Endothelial cell of umbilical vein (primary cell): ENCODE measurements at places on chromosomes 4 and X. TPM values are rescaled to one million over a fixed set of nuclear protein-coding genes. Genes with fewer than 3 reads are reported as not detected.
A peak's percentile ranks its signal among the peaks of the same experiment; 100 is the strongest.

Gene SOWAHB
- total RNA-seq = not detected in 2 replicates

Gene CT83
- total RNA-seq = not detected in 2 replicates

DNA sequence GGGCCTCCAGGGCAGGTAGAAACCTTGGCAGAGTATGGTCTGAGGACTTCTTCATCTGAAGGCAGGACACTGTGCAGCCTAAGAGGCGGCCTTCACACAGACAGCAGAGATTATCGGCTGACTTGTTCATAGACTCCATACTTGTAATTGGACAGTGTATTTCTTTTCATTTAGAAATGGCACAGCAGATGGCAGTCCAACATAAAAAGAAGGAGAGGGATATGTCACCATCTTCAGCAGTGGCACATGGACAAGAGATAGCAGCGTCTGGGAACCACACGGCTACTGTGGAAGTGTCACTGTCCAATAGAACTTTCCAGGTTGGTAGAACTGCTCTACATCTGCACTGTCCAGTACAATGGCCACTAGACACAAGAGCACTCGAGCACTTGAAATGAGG, 21.7 kb upstream of the GEMIN8 start:
- no peak for DNase-seq

DNA sequence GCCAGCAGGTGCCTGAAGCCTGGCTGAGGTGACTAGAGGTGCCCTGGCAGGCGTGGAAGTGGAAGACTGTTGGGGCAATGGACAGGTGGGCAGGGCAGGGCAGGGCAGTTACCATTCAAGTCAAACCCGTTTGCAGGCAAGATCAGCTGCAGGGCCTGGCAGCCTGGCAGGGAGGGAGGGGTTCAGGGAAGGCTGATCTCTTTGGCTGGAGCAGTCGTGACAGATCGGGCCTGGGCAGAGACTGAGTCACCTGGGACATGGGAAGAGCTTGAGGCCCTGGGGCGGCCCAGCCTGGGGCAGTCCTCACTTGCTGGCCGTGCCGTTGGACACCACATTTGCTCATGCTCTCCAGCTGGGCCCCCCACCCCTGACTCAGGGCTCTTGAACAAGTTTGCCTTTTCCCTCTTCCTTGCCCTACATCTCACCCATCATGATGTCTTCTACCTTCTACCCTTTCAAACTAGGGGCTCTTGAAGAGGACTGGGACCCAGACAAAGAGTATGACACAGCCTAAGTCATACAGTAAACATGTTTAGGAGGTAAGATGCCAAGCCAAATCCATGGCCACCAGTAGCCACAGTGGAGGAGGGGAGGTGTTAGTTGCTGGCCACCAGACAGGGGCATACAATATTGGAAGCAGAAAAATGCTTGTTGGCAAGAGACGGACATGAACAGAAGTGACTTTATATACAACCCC, 2.0 kb upstream of the ZNF185 start:
- DNase-seq = peak; percentile 1

DNA sequence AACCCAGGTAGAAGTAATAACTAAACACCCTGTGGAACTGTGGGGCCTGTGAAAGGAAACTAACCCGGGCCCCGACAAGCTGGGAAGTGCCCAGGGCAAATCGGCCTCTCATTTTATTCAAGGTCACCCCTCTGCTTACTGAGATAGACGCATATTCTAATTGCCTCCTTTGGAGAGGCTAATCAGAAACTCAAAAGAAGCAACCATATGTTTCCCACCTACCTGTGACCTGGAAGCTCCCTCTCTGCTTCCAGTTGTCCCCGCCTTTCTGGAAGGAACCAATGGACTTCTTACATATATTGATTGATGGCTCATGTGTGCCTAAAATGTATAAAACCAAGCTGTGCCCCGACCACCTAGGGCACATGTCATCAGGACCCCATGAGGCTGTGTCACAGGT, 23.1 kb upstream of the DHRSX start:
- DNase-seq = no peak

DNA sequence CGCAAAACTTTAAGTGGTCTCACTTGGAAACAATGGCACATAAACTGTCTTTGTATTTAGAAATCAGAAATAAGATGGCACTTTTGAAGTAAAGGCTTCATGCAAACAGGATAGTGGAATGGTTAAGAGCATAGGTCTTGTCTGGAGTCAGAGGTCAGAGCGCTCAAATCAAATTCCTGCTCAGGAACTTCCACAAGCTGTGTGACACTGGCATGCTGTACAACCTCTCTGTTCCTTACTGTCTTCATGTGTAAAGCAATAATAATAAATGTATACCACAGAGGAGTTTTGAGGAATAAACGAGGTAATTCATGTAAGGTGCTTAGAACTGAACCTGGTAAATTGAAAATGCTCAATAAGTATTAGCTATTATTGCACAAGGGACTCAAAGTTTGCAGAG, 43.4 kb upstream of the ACSL4 start:
- DNase-seq = no peak
